Stimulated activated CD4-positive, alpha-beta T cell treated with anti-CD3 and anti-CD28 coated beads, Interleukin-2, amount 100 ng/mL, for 4 hours (primary cell): ENCODE measurements at places on chromosomes 2 and 18.

DNA sequence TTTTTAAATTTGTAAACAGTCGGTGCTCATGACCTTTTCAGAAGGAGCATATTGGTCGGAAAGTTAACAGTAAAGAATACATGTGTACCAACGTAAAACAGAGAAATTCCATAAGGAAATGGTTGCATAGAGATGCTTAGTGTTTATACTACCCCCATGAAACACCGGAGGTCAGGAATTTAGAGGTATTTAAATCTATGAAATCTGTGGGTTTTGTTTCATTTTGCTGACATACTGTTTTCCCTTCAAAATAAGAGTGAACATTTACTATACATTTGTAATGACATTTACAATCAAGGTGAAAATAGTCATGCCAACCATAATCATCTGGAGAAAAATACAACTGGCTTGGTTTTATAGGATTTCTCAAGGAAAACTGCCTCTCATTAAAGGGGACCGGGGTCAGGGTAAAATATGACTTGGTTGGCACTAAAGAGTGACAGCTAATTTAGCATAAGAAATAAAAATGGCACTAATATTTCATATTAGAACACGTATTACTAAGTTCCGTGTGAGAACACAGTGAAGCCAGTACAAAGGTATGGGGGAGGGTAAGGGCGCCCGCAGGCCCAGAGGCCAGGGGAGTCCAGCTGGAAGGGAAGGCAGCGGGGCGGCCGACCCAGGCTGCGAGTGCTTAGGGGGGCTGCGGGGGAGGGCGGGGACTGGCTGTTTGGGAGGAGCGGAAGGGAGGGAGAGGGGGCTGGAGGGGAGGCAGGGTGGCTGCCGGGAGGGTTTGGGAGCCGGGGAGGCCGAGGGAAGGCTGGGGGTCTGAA is 1.1 kb upstream of the RNU4ATAC start:
- no peak for DNase-seq

DNA sequence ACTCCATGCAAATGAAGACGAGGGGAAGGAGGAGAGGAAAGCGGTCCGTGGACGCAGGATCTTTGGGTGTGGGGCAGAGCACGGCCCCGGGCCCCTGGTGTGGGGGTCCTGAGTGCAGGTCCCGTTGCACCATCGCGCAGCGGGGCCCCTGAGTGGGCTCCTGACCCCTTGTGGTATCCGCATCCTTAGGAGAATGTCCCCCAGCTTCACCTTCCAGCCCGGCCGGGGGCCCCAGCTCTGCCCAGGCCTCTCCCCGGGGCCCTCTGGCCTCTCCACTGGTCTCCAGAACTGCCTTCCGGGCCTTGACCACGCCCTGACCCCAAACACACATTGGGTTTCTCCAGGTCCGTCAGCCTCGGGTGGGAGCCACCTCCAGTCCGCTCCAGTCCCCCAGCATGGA is 431.8 kb upstream of the SALL3 start:
- DNase-seq = no peak

DNA sequence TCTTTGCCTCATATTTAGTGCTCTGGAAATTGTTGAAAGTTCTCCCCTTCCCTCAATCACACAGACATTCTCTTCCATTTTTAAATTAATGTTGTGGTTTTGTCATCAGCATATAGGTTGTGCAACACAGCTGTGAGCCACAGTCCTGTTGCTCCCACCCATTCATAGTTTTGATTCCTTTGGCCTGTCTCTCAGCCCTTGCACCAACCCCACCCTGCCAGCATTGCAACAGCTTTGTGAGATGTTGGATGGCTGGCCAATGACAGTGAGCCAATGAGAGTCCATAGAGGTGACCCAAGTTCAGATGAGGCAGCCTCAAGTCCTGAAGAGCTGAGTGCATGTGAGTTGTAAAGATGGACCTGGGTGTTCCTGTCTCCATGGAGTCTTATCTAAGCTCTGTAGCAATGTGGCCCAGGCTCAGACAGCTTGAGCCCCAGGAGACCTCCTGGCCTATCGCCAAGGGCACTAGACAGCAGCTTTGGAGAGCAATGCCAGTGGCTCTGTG is 775.5 kb downstream of the RNF144A start:
- no peak for DNase-seq

DNA sequence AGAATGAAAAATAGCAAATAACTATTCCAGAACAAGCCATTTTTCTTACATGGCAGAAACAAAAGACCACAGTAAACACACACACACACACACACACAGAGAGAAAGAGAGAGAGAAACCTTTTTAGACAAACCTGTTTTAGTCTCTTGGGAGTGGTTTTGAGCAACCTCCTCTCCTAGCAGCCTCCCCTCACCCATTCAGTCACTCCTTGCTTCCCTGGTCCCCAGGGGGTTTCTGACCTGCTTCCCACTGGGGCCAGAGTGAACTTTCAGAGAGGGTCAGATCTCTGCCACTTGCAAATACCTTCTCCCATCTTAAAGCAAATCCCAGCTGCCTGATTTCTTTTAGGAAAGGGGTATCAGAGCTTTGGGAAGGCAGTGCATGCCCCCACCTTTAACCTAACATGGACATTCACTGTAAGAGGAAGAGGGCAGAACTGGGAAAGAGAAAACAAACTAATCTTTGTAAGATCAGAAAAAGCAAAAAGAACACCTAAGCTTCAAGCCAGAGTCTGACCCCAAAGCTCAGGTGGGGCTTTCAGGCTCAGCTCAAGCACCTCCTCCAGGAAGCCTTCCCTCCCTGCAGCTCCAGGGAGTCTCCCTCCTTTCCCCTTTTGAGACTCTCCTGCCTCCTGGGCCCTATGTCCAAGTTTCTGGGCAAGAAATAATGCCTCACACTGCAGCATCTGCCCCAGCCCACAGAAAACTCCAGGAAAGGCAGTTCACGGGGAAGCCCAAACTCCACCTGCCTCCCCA is 2.7 kb downstream of the SDC1 start:
- DNase-seq = no peak

DNA sequence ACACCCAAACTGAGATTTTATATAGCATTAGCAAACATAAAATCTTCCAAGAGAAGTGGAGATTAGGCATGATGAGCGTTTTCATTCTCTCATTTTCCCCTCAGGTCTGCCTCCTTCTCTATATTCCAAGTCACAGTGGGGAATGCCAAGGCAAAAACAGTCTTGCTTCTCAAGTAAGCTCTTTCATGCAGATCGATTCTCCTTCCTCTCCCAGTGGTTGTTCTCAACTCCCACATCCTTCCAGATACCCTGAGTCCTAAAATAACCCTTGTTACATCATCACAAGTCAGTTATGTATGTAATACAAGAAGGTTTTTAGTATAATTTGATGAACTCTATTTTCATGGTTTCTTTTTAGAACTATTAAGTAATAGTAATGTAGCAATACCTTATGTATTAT is 150.6 kb downstream of the TXNL1 start:
- DNase-seq = no peak

DNA sequence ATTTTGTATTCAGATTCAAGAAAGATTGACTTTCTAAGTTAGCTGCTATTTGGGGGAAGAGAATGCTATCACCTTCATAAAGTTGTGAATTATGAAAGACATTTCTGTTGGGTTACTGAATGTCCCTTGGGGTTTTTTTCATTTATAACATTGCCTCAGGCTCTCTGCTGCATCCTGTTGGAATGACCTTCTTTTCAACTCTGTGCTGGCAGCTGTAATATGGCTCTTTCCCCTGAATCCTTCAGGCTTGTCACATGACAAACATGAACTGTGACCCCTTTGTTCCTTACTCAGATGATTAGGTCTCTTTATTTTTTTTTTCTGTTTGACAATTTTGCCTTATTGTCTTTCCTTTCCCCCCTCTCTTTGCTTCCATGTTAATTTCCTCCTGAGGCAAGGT is 159.8 kb downstream of the TAF4B start:
- DNase-seq = no peak

DNA sequence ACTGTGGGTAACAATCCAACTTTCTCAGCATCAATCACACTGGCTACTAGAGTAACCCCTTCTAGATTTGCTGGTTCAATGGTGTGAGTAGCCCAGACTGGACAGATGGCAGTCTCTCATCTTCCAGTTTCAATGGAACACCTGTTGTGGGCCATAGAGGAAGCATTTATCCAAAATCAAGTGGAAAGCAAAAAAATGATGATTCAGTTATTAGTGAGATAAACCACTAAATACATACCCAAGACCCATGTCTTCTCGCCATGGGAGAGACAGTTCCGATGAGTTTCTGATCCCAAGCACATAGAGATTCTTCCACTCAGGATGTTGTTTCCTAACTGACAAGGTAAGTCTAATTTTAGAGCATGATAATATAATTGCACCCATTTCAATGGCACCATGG is 194.0 kb downstream of the IRS1 start:
- no peak for DNase-seq

DNA sequence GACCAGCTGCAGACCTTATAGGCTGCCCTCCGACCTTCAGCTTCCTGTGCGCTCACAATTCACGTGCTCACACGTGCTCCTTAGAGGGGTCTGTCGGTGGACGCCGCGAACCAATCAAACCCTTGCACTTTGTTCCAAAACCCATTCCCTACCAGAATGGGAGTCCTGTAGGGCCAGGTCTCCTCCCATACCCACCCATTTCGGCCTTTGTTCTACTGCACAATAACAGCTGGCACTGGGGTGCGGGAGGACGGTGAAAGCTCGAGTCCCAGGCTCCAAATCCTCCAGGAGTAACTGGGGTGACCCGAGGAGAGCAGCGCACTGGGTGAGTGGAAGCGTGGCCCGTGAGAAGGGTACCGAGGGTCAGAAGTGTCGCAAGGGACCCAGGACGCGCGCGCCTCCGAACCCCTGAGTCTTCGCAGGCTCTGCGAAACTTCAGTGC is 13.0 kb downstream of the SIX3 start:
- no peak for DNase-seq

GRCh38 chr2:145599756-145600155 is 1079.8 kb upstream of the ZEB2 start:
- no peak for DNase-seq

GRCh38 chr2:37602040-37602439 is 69.4 kb downstream of the CDC42EP3 start:
- no peak for DNase-seq

GRCh38 chr2:237892984-237893595 is 33.7 kb downstream of the RAMP1 start:
- no peak for DNase-seq

DNA sequence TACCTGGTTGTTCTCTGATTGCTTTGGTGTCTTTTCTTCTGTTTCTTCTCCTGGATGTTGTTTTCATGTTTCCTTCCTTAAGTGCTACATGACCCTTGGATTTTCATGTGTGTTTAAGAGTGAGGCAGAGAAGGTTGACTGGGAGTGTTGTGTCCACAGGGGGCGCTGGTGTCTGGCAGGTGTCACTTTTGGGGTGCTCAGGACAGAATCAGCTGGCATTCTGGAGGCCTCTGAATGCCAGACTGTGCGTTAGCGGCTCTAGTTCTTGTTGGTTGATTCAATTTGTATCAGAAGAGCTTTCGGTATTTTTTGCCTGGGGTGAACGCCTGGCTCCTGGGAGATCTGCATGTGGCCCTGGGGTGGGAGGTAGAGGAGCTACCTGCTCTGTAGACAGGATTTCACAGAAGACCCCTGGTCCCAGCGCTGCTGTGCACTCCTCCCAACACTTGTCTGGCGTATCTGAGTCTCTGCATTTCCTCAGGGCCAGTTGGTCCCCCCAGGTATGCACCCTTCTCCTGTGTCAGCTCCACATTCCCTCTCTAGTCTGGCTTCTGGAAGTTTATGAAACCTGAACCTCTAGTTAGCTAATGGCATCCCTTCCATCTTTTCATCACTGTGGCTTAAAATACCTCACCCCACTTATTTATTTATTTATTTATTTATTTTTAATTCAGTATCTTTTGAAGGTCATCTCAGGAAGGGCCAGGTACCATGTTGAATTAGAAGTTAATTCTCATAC is 1.1 kb downstream of the GREB1 start:
- no peak for DNase-seq

DNA sequence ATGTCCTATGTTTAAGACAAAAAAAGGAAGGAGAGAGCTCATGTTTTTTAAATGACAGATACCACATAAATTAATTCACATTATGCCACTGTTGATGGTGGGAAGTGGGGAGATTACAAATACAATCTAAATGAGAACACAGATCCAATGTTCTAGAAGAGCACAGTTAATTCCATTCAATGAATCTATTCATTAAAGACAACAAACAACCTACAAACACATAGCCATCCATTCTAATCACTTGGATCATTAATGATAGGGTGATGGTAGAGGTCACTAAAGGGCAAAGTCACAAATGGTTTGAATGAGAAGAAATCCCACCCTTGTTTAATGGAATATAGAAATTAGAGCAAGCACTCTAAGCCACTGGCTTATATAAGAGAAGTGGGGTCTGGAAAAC is 21.7 kb downstream of the HNRNPA3 start:
- DNase-seq = no peak

GRCh38 chr2:36461039-36461681 is 105.6 kb downstream of the CRIM1 start:
- no peak for DNase-seq

GRCh38 chr18:70296289-70296688 is 7.4 kb downstream of the SOCS6 start:
- DNase-seq = no peak

- no peak for DNase-seq
Measured at GRCh38 chr2:178482437-178482836, 2.2 kb downstream of the PLEKHA3 start.

DNA sequence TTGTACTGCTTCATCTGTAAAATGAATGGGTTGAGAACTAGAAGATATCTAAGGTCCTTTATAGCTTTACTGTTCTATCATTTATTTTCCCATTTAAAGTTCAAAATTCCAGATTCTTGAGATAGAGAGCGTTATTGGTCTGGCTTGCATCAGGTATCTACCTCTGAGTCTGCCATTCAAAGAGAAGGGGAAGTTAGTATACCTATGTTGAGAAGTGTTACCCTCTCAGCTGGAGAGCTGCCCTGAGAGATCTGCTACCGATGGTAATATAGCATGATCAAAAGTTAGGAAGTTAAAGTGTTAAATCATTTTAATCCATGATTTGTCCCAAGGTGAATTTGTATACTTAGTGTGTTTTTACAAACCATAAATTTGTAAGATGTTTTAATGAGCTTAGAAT is 7.4 kb downstream of the EPC2 start:
- no peak for DNase-seq

DNA sequence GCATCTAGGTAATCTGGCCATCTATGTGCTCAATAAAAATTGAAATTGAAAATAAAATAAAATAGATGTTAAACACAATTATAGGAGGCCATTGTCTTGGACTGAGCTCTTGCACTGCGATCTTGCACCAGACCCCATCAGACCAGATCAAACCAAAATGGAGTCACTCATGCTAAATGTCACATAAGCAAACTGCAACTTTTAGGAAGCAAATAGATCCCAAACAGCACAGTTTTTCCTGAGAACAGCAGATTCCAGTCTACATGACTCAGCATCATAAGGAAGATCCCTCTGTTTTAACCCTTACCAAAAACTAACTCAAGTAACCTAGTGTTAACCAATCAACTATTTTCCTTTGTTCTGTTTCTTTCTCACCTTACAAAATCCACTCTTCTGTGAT is 57.7 kb upstream of the LRP1B start:
- no peak for DNase-seq

DNA sequence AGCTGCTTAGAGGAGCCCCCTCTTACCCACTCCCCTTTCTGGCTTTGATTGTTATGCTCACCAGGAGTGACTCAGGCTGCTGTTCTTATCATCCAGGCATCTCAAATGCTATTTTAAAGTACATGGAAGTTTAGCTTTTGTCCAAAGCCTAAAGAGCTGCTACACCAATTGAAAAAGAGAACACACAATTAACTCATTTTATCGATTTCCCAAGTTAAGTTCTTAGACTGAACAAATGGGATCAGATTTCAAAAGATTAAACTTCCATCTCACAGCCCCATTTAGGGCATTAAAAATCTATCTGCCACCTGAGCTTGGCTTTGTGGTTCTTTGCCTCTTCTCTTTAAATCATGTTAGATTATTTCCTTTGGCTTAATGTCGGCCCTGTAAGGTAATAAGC is 81.2 kb downstream of the MYO5B start:
- DNase-seq = no peak

- DNase-seq = no peak
Measured at GRCh38 chr2:46430992-46431391, 48.4 kb upstream of the TMEM247 start.
